ENCODE measurements at places on chromosomes 4 and X.

- DNase-seq, result no peak
Measured at GRCh38 chr4:169963998-169964397, 62.2 kb downstream of the MFAP3L start.

- DNase-seq, result no peak
Measured at GRCh38 chr4:1238676-1239000, 10.3 kb downstream of the CTBP1 start.

GRCh38 chrX:53088136-53088974, 5.6 kb upstream of the KANTR start:
- peak; percentile 91 for DNase-seq

GRCh38 chrX:19243431-19243830, 100.3 kb upstream of the PDHA1 start:
- DNase-seq, result no peak

DNA sequence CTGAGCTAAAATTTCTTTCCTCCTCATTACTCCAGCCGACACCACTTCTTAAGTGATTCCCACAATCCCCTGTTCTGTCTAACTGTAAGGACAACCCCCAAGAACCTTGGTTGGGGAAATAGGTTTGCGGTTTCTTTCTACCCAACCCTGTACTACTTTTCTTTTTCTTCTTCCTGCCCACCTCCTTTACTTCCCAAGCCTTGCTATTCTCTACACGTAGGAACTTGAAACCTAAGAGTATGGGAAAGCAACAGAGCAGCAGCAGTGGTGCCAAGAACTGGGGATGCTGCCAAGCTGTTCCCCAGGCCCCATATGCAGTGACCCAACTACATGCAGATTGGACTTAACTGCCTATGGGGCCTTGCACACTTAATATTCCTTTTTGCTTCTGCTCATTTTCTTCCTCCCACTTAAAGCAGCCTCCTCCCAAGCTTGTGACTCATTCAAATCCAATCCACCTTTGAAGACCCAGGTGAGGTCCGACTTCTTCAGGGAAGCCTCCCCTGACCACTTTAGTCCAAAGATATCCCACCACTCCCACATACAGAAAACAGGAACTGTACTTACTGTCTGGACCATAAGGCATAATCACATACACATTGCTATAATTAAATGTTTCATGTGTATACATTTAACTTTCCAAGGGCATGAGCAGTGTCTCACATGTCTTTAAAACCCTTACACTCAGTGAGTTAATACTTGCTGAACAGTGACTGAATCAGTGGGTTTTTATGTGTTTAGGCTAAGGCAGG, 1.7 kb downstream of the FAM120C start:
- no peak for DNase-seq

- no peak for DNase-seq
Measured at GRCh38 chr4:108561116-108561515, 59.3 kb upstream of the RPL34 start.

- no peak for DNase-seq
Measured at GRCh38 chrX:47204970-47205369, 11.3 kb downstream of the UBA1 start.

GRCh38 chrX:21960569-21961541, 20.3 kb downstream of the SMS start:
- DNase-seq, result peak; percentile 41

DNA sequence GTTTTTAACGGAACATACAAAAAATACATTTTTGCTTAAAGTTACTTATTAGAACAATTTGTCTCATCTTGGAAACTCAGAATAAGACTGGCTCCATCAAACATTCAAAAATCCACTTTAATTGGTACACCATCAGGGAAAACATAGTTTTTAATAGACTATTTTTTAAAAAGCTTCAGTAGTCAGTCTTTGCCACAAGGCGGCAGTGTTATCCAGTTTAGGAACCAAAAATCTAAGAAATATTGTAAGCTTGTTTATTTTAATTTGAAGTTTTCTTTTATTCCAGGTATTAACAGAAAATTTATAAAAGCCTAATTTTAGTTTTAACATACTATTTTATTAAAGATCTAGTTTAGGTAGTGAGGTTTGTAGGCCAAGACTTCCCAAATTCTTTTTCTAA, 107.7 kb downstream of the APOOL start:
- DNase-seq, result peak; percentile 36

- peak; percentile 30 for DNase-seq
Measured at GRCh38 chr4:150827226-150827625, 187.9 kb downstream of the LRBA start.

DNA sequence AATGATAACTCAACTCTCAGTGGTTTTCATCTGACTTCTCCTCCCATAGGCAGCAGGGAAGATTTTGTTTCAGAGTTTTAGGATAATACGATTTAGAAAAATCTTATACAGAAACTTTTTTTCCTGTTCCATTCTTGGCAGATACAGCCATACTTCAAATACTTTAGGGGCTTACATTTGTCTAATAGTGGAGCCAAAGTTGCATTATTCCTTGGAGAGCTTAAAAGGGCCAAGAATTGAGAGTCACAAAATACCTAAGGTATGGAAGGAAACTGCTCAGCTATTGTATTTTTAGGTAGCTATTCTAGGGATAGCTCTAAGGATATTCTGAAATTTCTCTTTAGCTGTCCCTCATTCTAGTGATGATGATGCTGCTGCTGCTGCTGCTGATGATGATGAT, 132.9 kb upstream of the PTCHD1 start:
- no peak for DNase-seq

GRCh38 chrX:18941896-18942295, 42.0 kb downstream of the PHKA2 start:
- DNase-seq, result no peak

DNA sequence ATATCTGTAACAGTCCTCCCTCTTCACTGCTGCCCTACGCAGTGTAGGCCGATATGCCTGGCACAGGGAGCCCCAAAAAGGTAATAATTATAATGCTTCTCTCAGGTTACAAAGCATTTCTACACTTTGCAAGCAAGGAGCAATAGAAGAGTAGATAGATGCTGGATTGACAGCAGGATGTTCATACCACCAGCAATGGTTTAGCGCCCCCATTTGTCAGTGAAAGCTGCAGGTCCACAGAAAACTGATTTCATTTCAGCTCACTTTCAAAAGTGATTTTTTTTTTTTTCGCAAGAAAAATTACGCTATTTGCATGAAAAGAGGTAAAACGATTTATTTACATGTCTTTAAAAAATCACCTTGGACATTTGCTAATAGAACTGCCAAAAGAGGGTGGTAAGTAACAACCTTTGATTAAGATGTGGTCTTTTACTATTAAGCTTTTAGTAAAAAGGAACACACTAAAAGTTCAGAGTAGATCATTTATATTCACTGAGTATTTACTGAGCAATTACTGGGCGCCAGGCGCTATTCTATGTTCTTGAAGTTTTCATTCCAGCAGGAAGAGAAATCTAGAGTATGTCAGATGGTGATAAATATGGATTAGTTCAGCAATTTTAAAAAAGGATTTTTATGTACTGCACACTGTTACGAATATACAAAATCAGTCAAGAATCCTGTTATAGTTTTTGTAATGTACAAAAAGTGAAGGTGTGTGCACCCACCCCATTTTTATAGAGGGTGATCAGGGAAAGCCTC, 34.4 kb downstream of the HPF1 start:
- DNase-seq, result peak; percentile 28

- no peak for DNase-seq
Measured at GRCh38 chrX:10233696-10234095, 76.9 kb downstream of the CLCN4 start.

GRCh38 chr4:19230906-19231545, 1020.7 kb upstream of the SLIT2 start:
- DNase-seq, result no peak

GRCh38 chr4:152540941-152541340, 5.0 kb upstream of the FBXW7 start:
- no peak for DNase-seq

DNA sequence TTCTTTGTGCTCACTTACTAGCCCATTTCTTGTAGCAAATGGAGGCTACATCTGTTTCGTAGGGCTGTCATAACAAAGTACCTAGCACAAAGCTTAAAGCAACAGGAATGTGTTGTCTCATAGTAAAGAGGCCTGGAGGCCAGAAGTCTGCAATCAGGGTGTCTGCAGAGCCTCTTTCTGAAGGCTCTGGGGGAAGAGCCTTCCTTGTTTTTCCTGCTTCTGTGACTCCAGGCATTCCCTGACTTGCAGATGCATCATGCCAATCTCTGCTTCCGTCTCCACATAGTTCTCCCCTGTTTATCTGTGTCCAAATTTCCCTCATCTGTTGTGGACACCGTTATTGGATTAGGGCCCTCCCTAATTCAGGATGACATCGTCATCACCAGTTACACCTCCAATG, 67.1 kb downstream of the SHROOM2 start:
- no peak for DNase-seq

DNA sequence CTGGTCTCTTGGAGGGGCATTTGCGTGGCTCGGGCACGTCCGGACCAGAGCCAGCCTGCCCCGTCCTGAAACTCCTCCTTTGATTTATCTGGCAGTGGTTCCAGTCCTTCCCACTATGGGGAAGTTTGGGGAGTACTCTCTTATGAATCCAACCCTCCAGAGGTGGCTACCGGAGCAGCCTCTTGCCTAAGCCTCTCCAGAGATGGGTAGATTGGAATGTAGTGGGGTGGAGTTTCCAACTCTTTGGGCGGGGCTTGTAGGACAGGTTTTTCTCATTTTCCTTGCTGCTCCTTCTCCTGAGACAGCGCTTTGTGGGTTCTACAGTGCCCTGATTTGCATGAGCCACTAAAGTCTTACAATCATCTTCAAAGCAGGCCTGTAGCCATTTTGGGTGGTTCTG, 60.1 kb upstream of the XAGE1B start:
- no peak for DNase-seq

DNA sequence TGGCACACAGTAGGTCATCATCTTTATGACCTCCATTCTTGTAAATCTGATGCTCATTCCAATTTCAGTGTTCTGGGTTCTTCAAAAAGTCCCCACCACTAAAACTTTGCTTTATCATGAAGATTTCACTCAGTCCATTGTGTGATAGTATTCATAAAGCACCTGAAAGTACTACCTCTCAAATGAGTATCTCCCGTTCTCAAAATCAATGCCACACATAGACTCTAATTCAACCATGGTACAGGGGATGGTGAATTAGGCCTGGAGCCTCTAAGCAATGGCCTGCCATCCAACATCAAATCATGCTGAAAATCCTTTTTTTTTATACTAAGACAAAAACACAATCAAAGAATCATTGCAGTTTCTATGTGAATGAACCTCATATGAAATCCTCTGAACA, 19.4 kb upstream of the WAS start:
- no peak for DNase-seq

- peak; percentile 14 for DNase-seq
Measured at GRCh38 chr4:71268166-71268565, 70.7 kb upstream of the SLC4A4 start.

DNA sequence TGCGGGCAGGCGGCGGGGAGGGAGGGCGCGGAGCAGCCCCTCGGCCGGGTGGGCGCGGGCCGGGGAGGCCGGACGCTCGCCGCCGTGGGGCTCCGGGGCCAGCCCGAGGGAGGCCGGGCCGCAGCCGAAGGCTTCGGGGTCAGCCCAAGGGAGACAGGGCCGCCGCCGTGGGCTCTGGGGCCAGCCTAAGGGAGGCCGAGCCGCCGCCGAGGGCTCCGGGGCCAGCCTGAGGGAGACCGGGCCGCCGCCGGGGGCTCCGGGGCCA, 251 bp downstream of the KIAA0232 start:
- no peak for DNase-seq

DNA sequence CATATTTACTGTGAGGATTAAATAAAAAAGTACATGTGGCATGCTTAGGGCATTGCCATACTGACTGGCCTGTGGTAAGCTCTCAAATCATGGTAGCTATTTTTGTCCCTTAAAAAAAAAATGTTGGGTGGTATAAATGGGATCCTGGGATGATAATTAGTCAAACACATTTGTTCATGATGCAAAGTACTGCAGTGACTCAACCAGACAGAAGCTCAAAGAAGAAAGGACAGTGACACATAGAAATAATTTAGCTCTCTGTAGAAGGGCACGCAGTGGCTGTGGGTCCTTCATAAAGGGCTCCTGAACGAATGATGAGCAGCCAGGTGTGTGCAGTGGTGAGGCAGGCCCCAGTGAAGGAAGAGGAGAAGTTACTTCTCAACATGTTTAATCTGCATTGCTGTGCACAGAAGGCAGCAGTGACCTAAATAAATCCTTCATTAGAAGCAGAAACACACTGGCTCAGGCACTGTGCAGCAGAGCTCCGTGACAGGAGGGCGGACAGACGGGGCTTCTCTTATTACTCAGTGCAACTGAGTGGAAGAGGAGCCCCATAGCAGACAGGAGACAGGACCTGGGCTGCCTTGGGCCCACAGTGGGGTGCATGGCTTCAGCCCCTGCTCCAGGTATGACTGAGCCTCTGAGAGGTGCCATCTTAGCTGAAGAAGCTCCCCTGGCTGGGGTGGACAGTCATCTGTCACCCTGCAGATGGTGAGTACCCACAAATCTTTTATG, 20.3 kb downstream of the HS3ST1 start:
- DNase-seq, result no peak

DNA sequence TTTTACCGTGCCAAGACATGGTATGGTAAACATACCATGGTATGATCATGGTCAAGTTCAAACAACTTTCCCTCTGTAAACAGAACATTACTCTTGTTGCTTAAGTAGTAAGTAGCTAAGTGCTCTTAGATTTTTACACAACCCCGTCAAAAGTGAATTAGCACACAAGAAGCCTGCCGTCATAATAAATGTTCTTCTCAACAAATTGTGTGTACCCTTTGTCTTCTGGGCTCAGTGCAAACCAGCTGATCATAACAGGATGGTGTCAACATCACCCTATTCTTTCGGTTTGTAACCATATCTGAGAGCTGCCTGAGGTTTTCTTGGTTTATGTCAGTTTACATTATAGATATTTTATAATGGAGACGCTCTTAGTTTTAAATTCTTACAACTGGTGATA, 28.8 kb downstream of the MSL3 start:
- no peak for DNase-seq

DNA sequence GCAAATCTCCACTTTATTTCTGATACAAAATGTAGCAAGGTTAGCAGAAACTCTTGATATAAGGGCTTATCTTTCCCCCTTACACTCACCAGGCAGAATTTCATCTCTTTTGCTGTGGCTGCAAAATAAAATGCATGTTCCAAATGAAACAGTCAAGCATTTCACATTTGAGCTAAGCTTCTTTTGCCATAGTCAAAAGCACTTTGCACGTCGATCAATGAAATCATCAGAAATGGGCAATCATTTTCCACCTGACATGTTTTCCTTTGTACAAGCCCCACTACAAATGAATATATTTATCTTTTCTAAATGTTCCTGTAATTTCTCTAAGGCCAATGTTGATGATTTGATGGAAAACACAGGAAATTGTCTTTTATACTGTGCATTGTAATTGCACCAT, 178.4 kb downstream of the ANKRD50 start:
- DNase-seq, result no peak

Data from common myeloid progenitor, CD34-positive (primary cell).